ENCODE measurements at places on chromosomes 2 and 18.

DNA sequence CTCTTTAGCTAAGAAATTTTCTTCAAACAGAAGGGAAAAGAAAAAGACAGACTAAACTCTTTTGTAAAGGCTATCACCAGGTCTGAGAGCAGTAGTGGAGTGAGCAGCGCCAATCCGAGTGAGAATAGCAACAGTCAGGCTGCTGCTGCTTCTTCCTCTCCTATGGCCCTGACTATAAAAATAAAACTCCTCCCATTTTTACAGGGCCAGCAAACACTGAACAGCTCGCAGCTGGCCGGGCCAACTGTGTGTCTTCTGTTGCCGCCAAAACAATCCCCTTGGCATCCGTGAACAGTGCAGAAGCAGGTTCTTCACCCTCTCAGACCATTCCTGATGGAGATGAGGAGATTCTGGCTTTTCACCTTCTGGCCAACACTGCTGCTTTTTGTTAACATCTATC, 124.5 kb downstream of the CNTNAP5 start:
- DNase-seq: no peak

DNA sequence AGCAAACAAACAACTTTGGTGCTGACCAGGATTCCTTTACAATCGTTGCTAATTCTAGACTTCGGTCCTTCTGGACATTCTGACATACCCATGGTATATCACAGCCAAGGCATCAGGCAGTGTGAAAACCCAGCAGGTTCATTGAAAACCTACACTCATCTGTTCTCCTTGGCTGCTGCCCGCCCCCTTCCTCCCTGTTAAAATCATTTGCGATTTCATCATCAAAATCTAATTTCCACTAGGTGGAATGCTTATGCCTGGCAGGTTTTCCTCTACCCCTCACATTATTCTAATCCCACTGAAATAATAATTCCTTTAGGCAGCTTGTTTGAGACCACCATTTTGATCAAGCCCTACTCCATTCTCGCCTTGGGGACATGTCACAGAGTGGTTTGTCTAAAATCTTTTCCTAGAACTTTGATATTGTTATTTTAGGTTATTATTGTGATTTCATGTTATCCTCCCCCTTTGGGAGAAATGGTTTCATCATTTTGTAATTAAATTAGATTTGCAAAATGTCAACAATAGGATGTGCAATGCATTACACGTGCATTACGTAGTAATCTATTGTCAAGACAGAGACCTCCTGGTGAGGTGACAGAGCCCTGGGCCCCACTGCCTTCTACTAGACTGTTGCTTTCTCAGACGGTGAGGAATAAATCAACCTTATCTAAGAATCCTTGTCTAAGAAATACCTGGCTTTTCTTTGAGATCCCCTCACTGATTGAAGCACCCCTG, 31.0 kb upstream of the ASPRV1 start:
- no peak for DNase-seq

DNA sequence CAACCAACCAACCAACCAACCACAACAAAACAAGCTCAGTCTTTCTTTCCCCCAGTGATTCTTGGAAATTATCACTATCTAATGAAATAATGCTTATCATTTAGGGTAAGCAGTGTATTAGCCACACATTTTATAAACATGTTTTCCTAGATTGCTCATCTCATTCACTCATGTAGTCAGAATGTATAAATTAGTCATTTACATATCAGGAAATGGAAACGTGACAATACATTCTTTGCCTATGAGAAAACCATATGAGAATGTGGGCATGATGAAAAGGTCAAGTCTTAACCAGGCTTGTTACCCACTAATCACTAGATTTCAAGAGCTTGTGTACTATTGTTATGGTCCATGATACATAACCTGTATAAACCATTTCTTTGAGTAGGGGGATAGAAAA, 1583.4 kb upstream of the PIK3C3 start:
- no peak for DNase-seq

GRCh38 chr2:25311865-25312575, 29.7 kb downstream of the DNMT3A start:
- DNase-seq: no peak

DNA sequence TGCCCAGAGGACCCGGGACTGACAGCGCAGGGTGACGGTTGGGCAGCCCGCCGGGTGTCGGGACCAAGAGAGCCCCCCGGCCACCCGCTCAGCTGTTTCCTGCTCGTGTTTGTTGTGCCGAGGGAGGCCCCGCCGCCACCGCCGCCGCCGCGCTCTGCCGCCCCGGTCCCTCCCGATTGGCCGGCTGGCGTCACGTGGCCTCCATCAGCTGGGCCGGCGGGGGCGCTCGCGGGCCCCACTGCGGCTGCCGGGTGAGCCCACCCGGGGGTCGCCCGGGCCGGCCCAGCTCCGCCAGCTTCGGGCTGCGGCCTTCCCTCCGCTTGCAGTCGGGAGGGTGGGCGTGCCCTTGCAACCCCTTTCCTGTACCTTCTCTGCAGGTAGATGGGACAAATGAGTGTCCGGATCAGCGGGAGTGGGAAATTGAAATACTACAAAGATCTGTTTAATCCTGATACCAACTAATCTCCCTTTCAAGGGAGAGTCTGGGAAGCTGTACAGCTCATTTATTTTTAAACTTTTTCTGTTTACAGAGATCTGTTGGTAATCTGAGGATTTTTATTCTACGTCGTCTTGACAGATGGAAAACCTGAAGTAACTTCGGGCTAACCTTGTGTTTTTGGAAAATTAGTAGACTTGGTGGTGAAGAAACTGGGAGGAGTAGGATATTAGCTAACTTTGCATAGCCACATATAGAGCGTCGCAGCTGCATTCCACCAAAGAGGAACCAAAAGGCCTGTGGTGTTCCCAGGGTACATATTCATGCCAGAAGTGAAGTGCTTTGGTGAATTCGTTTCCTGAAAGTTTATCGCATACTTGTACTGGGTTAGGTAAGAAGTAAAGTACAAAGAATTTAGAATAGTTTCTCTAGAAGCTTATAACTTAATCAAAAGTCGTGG, 1.2 kb downstream of the YPEL5 start:
- peak; percentile 72 for DNase-seq

DNA sequence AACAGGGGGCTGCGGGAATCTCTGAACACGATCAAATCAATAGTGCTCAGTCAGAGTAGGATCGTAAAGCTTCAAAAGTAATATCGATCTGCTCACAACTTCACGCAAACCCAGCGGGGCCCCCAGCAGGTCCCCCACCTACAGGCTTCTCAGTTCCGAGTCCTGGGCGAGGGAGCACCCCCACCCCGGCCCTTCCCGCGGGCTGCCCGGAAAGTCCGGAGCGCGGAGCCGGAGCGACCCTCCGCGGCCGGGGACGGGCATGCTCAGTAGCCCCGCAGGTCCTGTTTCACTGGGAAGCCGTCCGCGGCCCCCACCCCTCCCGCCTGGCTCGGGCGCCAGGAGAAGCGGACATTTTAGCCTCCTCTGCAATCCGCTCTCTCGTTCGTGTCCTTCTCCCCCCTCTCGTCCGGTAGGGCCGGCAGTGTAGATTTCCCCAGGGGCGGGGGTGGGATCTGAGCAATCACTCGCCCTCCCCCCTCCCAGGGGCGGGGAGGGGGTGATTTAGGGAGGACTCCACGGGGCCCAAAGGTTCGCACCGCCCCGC, 3.3 kb upstream of the SPRED2 start:
- DNase-seq: peak; percentile 30

- no peak for DNase-seq
These were observed 32.1 kb upstream of the ZNF638 start for GRCh38 chr2:71299507-71299906.

- no peak for DNase-seq
These were observed 201.9 kb downstream of the CLIP4 start for GRCh38 chr2:29317077-29317517.

DNA sequence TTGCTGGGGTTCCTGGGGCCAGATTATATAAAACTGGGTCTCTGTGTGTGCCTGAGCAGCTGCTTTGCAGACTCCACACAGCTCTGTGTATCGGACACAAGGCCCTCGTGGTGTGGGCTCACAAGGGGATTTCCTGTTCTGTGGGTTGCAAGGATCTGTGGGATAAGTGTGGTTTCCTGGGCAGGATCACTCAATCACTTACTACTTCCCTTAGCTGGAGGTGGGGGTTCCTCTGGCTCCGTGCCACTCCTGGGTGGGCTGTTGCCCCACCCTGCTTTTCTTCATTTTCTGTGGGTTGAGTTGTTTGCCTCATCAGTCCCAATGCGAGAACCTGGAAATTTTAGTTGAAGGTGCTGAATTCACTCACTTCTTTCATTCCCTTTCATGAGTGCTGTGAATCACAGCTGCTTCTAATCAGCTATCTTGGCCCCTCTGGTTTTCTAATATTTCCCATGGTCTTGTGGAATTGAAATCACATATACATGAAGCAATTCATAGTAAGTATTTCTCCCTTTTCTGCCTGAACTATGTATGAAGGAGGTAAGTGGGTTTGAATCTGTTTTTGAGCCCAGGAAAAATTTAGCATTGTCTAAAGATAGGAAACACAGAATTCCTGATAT, 196.3 kb downstream of the DCDC2C start:
- no peak for DNase-seq

GRCh38 chr2:133837441-133838094, 269.3 kb upstream of the NCKAP5 start:
- DNase-seq: no peak

DNA sequence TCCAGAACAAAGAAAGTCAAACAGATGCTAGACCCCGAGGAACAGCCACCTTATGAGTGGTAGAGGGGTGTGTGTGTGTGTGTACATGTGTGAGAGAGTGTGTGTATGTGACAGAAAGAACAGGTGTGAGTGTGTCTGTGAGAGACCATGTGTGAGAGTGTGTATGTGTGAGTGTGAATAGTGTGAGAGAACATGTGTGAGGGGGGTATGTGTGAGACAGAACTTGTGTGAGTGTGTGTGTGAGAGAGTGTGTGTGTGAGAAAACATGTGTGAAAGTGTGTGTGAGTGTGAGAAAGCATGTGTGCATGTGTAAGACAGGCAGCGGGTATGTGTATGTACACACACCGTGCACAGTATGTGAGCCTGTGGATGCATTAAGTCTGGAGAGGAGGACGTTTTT, 214.3 kb downstream of the SP3 start:
- no peak for DNase-seq

GRCh38 chr2:196935432-196935831, 8.9 kb upstream of the PGAP1 start:
- DNase-seq: no peak

- DNase-seq: no peak
These were observed 3.6 kb upstream of the DLX2 start for GRCh38 chr2:172106108-172106961.

DNA sequence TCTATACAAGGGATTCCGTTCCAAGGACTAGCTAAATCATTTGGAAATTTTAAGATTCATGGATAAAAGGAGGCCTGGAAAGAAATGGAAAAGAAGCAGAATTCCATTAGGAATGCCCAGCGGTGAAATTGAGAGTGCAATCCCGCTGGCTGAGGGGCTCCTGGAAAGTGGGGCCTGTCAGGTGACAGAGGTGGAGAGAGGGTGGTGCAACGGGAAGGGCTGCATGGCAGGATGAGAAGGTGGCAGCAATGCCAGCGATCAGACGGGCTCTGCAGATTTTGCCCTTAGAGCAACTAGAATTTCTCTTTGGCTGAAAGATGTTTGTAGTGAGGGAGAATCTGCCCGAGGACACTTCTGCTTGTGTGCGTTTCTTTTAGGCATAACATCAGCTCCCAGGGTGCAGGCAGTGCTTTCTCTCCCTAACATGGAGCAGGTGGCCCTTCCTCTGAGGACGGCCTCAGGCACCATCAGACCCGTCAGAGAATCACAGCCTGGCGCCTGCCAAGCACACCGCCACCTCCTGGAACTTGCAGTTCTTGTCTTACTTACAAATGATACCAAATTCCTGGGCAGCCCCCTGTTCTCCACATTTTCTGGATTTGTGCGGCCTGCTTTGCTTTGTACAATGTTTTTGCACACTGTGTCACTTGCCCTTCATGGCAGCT, 261.6 kb downstream of the NDUFA10 start:
- no peak for DNase-seq

DNA sequence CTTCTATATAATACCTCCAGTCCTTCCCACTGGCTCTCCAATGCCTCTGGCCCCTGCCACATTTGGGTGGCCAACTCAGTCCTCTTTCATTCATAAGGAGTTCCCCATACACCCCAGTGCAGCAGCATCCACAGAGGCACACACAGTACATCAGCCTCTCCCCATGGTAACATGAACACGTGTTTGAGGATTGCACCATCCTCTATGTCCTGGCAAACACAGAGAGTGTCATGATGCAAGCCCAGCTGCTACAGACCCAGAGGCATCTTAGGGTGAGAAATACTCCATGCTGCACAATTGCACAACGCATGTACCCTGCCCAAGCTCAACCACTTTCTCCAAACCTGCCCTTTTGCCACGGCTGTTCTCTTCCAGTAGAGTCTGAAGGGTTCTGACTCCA, 11.5 kb downstream of the IGFBP5 start:
- no peak for DNase-seq

DNA sequence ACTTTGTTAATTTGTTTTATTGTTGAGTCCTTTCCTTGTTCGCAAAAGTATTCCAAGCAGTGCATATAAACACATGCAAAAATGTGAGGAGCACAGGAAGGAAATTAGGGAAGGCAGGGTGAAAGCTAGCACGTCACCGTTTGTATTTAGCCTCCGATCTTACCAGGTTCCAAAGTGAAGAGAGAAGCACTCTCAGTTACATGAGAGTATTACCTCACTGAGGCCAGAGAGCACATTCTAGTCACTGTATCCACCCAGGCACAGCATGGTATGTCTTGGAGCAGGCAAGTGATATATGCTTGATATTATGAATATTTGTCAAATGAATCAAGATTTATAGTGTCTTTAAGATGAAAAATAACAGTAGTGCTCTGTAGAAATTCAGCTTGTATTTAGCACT, 6.5 kb upstream of the TMEM182 start:
- no peak for DNase-seq

- DNase-seq: no peak
These were observed 447.1 kb upstream of the CNTNAP5 start for GRCh38 chr2:123578016-123578415.

DNA sequence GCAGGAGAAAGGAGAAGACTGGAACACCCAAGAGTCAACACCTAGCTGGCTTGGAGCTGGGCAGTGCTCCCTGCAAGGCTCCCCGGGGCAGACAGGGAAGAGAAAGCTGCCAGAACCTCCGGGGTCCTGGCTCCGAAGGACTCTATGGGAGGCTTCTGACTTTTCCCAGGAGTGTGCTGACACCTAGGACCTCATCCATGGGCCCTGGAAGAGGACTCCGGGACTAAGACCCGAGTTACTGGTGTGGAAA, 37.8 kb upstream of the ATP6V1B1 start:
- DNase-seq: no peak

DNA sequence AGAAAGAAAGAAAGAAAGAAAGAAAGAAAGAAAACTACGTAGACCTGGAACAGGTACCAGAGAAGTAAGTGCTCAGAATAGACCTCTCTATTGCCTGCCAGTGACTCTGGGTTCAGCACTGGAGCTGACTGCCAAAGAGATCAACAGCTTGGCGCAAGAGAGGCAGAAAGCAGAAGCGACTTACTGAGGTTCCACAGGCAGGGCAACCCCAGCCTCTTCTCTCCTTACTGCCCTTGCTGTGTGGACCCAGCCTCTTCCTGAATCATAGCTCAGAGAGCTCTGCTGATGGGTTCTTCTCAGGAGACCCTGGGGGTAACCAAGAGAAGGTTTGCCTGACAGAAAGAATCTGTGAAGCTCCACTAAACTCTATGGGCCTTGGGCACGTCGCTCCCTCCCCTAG, 7.1 kb downstream of the CAPN13 start:
- DNase-seq: no peak

All from stimulated activated CD4-positive, alpha-beta T cell treated with anti-CD3 and anti-CD28 coated beads, Interleukin-4, amount 100 ng/mL, for 48 hours (primary cell).